ENCODE measurements at places on chromosomes 16 and 17.

GRCh38 chr16:57301126-57301817 lies 16.8 kb upstream of the PLLP start:
- no peak for DNase-seq

DNA sequence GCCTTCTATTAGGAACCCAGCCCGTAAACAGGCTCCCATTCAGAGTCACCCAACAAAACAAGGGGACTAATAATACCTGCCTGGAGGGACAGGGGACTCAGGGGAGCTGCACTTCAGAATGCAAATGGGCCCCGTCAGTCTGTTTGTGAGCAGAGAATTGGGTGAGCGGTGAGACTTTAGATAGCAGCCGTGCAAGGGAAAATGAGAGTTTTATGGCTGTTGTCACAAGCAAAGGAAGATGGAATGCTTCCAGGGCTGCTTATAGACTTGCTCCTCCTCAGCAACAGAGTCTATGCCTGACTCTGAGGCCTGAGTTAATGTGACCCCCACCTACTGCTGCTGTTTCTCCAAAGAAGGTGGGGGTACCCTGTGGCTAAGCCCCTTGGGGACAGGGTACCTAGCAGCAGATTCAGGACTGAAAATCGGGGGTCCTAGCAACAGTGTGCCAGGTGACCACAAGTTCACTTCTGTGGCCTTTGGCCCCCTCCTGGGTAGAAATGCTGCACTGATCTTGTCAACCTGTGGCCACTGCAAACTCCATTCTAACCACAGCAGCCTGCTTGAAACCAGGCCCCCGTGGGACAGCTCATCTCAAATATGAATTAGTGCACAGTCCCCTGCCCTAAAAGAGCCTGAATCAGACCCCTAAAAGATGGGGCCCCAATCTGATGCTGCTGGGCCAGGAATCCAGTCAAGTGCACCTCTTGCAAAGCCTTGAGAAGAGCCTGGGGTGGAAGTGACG lies 126.4 kb downstream of the C16orf78 start:
- no peak for DNase-seq

- DNase-seq: no peak
Measured at GRCh38 chr16:50381679-50382440, 13.1 kb upstream of the BRD7 start.

- DNase-seq: no peak
Measured at GRCh38 chr17:44211281-44212265, 7.9 kb downstream of the UBTF start.

- DNase-seq: no peak
Measured at GRCh38 chr16:27267037-27267677, 1.4 kb downstream of the NSMCE1 start.

DNA sequence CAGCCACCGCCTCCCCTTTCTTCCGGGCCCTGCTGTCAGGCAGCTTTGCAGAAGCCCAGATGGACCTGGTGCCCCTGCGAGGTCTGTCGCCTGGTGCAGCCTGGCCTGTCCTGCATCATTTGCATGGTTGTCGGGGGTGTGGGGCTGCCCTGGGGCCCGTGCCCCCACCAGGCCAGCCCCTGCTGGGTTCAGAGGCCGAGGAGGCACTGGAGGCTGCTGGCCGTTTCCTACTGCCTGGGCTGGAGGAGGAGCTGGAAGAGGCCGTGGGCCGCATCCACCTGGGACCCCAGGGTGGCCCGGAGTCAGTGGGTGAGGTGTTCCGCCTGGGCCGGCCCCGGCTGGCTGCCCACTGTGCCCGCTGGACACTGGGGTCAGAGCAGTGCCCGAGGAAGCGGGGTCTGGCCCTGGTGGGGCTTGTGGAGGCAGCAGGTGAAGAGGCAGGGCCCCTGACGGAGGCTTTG lies 5.5 kb upstream of the TGFB1I1 start:
- DNase-seq: no peak

DNA sequence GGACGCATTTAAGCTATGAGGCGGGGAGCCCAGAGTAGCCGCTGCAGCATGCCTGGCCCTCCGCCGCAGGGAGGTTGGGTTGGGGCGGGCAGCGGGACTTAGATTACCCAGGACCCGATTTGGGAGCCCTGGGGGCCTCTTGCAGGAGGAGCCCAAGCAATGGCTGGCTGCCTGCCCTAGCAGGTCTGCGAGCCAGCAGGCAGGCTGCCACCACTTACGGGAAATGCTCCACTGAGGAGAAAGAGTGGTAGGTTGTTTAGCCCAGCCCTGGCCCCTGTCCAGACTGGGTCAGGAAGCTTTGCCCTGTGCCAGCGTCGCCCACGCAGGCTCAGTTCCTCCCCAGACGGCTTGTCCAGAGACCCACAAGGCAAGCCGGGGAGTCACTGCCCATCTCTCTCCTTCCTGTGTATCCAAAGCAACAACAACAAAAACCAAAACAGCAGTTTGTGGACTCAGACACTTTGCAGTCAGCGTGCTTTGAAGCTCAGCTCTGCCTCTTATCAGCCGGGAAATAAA lies 10.3 kb upstream of the TVP23A start:
- no peak for DNase-seq

GRCh38 chr16:74667255-74667700 lies 601 bp upstream of the RFWD3 start:
- peak; percentile 17 for DNase-seq

GRCh38 chr16:57485916-57486857 lies at the start of gene DOK4:
Gene DOK4 (minus strand): TSS chr16:57486493. CDS start chr16:57479507, 6,986 bp downstream.
- DNase-seq: peak; percentile 97

- DNase-seq: no peak
Measured at GRCh38 chr17:67555855-67556254, 161.9 kb upstream of the NOL11 start.

DNA sequence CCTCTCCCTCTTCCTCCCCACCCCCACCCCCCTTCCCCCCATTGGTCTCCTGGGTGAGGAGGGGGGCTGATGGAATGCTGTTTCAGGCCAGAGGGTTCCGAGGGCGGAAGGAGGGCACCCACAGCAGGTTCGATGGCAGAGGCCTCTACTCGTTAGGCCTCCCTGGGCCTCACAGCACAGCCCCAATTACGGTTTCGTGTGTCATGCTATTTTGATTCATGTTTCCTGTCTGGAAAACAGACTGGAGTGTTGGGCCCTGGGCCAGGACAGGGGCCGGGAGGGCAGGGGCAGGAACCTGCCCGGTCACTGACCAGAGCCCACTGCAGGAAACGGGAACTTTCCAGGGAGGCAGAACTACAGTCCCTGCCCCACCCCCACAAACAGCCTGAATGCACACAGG lies 138.2 kb downstream of the C16orf95 start:
- no peak for DNase-seq

- DNase-seq: peak; percentile 29
Measured at GRCh38 chr17:58702045-58702476, 9.7 kb downstream of the RAD51C start.

- no peak for DNase-seq
Measured at GRCh38 chr16:84595052-84595481, 22.8 kb downstream of the COTL1 start.

DNA sequence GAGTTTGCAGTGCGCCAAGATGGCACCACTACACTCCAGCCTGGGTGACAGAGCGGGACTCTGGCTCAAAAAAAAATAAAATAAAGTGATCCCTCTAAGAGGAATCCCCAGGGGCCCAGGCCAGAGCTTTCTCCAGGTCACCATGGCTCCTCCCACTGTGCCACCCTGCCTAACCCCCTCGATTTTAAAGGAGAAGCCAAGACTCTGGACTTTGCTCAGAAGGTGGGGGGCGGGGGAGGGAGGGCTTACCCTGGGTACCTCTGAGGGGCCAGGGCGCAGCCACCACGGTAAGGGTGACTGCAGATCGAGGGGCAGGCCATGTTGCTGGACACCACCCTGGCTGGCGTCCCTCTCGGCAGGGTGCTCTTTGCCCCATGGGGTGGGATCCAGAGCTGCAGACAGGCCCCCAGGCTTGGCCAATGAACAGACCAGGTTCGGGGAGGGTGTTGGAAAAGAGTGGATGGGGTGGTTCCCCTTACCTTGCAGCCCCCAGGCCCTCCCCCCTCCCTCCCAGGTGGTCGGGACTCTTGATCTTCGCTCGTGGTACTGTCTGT lies 455 bp upstream of the GRB7 start:
- no peak for DNase-seq

DNA sequence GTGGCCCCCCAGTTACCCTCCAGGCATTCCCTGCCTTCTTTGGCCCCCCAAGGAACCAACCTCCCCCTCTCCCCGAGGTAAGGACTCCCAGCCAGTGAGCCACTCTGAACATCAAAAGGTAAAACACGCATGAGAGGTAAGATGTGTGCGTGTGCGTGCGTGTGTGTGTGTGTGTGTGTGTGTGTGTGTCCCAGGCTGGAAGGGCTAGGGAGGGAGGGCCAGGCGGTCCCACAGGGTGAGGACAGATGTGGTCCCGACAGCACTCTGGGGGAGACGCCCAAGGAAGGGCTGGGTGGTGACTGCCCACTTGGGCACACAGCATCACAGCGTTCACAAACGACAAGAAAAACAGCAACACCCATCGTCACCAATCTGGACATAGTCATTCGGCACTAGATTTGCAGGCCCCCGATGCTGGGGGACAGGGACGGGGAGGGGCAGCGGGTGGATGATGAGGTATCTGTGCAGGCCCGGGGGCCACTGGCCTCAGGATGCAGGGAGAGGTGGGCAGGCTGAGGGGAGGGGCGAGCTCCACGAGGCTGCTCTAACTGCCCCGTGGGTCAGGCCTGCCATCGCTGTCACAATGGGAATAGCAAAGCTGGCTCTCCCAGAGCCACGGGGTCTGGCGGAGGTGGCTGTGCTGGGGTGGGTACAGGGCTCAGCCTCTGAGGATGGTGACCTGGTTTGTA lies 16.3 kb downstream of the MNT start:
- DNase-seq: no peak

DNA sequence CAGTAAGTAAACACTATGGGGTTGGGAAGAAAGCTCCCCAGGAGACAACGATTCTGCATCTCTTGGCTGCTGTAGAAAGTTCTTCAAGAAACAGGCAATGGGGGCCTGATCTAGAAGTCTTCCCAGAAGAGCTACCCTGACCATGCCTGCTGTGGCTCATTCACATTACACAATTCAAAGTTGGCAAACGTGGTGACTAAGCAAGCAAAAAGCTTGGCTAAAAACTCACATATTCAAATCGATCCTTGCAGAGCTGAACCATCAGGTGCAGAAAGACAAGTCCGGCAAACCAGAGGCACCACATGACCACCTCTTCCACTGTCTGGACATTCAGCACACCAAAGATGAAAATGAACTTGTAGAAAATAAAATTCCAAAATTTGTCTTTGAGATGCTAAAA lies 16.1 kb downstream of the AMFR start:
- no peak for DNase-seq

DNA sequence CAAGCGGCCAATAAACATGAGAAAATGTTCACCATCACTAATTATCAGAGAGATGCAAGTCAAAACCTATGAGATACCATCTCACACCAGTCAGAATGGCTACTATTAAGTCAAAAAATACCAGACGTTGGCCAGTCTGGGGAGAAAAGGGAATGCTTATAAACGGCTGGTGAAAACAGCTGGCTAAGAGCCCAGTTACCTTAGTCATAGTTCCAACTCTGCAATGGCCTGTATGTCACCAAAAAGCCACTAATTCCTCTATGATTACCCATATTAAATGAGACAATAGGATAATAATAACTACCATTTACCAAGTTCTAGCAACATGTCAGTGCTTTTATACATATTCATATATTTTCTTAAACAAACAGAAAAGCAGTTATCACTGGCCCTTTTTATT lies 42.9 kb upstream of the CDRT4 start:
- no peak for DNase-seq

GRCh38 chr16:87976665-87977064 lies 25.4 kb downstream of the BANP start:
- no peak for DNase-seq

DNA sequence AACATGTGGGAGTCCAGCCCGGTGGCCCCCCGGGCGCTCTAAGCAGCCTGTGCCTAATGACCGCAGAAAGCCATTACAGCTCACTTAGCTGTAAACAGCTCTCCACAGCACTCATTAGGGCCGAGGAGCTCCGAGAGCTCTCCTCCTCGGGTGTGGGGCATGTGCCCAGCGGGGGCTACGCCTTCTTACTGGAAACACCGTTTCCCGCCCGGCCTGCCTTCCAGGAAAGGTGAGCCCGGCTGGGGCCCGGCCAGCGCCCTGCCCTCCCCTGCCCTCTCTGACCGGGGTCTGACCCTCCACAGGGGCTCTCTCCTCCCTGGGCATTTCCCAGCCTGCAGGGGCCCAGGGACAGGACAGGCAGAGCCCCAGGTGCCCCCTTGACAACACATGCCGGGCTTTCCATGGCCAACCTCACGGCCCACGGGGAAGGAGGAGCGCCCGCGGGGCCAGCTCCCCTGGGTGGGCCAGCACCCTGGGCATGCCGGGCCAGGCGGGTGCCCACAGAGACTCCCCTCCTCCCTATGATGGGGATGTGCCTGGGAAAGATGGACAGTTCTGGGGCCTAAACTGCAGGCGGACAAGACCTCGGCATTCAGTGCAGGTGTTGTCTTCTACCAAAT lies 72.6 kb downstream of the SDK2 start:
- DNase-seq: no peak

GRCh38 chr17:17749025-17749772 lies 67.9 kb downstream of the RAI1 start:
- no peak for DNase-seq

DNA sequence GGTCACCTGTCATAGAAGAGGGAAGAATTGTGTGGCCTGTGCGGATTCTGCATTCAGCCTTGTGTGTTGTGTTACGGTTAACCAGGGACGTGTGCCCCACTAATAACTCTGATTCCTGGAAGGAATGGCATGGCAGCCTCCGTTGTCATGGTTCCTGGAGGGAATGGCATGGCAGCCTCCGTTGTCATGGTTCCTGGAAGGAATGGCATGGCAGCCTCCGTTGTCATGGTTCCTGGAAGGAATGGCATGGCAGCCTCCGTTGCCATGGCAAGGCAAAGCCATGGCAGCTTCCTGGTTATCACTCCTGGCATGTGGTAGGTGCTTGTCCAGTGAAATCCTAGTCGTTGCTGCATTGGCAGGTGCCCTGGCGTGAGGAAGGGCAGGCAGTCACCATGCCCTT lies 8.9 kb downstream of the SPG7 start:
- DNase-seq: no peak

- DNase-seq: no peak
Measured at GRCh38 chr17:38353086-38353604, 1.5 kb downstream of the SOCS7 start.

GRCh38 chr17:77693776-77694175 lies 264.7 kb upstream of the TNRC6C start:
- DNase-seq: peak; percentile 3
